ENCODE measurements at places on chromosomes 13 and 19.

DNA sequence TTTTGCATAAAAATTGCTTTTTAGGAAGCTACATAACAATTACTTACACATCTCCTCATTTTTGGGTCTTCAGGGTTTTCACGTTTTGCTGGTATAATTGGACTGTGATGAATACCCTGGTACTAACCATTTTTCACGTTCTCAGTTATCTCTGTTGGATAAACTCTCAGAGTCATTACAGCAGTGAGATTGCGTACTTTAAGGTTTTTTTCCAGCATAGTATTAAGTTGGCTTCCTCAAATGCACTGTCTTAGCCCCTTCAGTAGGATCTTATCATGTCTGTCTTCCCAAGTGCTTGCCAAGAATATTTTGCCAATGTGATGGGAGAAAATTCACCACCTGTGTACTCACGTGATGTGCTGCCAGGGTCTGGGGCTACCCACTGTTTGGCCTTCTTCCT lies 342.5 kb downstream of the TEX29 start:
- DNase-seq, result no peak

- no peak for DNase-seq
These were observed 26.9 kb downstream of the GAS6 start for GRCh38 chr13:113836768-113837559.

DNA sequence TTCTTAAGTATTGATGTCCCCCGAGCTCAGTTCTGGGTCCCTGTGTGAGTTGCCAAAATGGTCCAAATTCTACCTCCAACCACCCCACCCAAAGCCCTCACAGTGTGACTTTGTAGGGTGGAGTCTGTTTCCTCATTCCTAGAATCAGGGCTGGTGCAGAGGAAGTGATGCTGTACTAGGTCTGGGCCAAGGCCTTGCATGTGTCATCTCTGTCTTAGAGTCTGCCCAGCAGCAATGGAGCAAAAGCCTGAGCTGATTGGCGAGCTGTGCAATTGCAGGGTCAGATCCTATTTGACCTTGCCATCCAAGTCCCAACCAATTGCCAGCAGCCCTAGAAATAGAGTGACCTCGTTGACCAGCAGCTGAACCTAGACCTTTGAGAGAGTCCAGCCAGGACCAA lies 97.0 kb upstream of the ANKRD10 start:
- DNase-seq, result no peak

DNA sequence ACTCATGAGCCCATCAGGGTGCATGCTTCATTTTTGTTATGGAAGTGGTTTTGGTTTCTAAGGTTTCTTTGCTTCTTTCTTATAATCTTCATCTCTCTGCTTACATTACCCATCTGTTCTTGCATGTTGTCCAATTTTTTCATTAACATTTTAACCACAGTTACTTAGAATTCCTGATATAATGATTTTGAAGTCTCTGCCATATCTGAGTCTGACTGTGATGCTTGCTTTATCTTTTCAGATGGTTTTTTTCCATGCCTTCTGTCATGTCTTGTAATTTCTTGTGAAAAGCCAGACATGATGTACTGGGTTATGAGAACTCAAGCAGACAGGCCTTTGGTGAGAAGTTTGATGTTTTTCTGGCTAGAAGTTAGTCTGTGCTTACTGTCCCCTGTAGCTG lies 8.0 kb upstream of the ARGLU1 start:
- no peak for DNase-seq

DNA sequence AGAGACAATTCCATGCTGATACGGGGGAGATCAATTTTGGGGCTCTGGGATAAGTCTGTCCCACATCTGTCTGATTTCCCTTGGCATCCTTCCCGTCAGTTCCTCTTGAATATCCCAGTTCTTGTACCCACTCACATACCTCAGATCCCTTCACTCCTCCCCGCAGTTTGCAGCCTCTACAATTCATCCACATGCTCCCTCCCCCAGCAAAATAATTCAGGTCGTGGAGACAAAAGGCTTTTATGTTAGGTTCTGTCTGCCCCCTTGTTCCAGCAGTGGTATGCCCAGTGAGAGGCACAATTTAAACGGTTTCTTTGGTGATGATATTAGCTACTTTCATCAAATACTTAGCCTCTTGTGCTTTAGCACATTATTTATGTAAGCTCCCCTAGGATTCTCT lies 9.6 kb downstream of the RPS16 start:
- no peak for DNase-seq

DNA sequence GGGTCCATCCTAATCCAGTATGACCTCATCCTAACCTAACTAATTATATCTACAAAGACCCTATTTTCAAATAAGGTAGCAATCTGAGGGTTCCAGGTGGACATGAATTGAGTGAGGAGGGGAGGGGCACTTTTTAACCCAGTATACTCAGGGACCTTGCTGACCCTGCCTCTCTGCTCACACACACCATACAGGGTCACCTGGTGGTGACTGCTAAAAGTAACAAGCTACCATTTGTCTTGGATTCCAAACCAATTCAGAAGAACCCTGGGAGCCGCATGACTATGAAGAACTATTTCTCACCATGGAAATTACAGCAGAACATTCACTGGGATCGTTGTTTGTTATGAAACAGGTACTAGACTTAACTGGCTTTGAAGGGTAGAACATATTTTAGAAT lies 151.9 kb downstream of the LACC1 start:
- DNase-seq, result no peak

DNA sequence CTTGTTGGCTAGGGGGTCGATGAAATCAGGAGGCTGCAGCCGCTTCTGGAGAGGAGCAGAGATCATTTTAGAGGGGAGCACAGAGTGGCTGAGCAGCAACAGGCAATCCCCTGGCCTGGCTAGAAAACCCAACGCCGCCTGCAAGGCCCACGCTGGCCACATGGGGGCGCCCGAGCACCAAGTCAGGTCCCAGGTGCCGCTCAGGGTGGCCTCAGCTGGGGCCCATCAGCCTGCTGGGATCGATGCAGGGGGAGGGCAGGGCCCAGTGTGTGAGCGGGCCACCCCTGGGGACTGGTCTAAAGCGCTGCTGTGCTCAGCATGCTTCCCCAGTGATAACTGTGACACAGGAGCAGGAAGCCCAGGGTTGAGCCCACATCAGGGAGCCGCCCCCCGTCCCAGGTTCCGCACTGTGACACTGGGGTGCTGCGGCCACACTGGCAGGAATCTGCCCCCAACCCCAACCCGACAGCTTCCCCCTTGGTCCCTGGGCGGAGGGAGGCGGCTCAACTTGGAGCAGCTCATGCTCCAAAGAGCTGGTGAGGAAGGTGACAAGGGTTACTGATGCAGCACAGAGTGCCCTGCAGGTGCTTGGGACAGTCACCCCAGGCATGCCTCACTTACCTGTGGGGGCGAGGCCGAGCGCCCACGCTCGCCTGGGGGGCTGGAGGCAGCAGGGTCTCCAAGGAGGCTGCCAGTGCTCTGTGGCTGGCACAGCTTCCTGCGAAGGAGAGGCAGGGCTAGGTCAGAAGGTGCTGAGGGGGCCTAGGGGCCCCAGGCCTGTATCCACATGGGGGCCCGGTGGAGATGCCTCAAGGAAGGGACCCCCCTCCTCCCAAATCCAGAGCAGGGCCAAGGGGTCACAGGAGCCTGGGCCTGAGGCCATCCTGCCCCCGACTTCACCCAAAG lies 13.3 kb upstream of the ISYNA1 start:
- DNase-seq, result peak; percentile 100

DNA sequence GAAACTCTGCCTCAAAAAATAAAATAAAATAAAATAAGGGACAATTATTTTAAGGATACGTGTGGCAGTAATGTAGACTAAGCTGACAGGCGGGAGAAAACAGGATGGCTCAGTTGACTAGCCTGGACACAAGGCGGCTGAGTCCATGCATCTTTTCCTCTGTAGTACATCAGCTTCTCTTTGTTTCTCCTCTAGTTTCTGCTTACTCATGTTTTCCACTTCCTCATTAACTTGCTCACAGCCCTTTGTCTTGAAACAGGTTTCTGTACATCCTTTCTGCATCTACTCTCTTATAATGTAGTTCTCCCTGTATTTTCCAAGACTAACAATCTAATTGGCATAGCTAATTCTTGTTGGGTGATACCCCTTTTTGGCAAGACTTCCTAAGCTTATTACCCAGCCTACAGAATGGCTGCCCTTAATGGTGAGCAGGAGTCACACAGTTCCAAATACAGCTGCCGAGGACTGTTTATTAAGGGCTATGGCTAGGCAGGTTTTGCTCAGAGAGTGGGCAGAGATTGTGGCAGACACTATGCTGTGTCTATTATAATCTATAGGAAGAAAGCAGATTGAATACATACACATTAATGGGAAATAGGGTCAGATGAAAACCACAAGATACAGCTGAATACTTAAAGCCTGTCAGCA lies 58.7 kb upstream of the KLF5 start:
- DNase-seq, result no peak

- no peak for DNase-seq
These were observed 97.9 kb downstream of the CCNA1 start for GRCh38 chr13:36530050-36530789.

DNA sequence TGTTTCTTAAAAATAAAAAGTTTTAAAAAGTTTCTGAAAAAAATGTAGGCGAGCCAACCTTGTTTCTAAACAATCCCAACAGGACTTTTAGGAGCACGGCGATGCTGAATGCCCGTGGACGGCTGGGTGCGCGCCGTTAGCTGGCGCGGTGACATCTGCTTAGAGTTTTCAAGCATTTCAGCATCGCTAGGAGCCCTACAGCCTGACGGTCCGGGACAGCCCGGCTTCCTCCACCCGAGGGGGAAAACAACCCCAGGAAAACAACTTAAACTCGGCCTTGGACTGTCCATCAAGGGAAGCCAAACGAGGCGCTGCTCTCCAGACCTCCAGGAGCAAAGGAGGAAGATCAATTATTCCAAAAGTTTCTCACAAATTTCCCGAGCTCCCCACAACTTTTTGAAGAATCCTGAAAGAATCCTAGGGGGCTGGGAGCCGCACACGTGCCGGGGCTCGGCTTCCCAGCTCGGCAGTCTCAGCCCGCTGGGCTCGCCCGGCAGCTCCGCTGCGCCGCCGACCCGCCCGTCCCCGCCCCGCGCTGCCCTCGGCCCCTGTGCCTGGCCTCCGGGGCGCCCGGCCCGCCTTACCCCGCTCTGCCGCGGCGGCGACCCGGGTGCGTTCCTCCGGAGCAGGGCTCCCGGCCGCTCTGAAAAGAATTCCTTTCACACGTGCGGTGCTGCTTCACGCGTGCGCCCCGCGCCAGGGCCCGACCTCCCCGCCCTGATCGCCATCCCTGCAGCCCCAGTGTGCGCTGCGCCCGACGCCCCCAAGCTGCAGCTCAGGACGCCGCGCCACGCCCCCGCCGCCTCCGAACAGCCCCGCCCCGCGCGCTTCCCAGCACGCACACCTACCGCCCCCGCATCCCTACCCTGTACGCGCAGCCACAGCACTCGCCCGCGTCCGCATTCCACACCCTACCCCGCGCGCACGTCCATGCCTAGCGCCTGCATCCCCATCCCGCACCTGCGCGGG lies at the start of gene GJA3:
TSS of gene GJA3 (minus strand) at position 747 of the 969 bp plus-strand sequence. CDS start 17,764 bp downstream, outside the sequence.
- peak; percentile 82 for DNase-seq

DNA sequence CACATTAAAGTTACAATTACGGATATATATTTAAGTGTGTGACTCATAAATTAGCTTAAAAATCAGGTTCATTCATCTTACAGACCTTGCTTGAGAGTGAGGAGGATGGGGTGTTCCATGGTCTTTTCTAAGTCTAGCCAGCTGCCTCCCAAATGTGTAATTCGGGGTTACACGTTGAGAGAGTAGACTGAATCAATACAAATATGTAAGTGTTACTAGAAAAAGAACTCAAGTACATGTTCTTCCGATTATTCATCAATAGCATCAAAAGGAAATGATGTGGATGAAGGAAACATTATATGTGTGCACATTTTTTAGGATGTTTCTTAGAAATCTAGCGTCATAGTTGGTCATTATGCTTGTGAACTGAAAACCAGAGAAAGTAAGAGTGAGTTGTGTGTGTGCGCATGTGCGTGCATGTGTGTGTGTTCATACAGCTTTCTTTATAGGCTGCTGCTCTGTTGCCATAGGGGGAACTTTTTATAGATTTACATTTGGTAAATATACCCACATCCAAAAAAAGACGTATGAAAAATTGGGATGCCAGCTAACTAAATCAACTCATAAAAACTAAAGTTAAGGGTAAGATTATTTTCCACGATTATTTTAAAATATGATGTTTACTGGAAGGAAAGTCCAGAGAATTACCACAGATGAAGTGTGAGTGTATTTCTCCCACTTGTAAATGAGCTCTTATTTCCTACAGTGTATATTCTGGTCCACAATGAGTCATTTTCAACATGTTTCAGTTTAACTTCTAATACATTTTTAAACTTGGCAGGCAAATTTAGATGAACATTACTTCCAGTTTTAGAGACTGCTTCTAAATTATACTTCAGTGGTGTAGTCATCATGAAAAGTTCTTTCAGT lies 82.4 kb downstream of the PIBF1 start:
- no peak for DNase-seq

DNA sequence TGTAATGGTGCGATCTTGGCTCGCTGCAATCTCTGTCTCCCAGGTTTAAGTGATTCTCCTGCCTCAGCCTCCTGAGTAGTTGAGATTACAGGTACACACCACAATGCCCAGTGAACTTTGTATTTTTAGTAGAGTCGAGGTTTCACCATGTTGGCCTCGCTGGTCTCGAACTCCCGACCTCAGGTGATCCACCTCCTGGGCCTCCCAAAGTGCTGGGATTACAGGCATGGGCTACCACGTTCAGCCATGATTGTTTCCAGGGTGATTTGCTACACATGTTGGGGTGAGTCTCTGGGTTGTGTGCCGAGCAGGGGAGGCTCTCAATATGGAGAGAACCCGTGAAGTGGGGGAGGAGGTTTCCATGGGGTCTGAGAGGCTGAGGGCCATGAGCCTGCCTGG lies 24.8 kb upstream of the CEACAM21 start:
- no peak for DNase-seq

DNA sequence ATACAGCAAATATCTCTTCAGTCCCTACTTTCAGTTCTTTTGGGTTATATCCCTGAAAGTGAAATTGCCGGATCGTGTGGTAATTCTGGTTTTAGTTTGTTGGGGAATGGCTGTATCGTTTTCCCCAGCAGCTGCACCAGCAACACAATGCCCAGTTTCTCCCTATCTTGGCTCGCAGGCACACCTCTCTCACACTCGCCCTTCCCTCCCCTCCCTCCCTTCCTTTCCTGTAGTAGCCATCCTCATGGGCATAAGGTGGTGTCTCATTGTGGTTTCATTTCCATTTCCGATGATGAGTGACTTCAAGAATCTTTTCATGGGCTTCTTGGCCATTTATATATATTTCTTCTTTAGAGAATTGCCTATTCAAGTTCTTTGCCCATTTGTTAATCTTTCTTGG lies 8.6 kb upstream of the GPR18 start:
- no peak for DNase-seq

DNA sequence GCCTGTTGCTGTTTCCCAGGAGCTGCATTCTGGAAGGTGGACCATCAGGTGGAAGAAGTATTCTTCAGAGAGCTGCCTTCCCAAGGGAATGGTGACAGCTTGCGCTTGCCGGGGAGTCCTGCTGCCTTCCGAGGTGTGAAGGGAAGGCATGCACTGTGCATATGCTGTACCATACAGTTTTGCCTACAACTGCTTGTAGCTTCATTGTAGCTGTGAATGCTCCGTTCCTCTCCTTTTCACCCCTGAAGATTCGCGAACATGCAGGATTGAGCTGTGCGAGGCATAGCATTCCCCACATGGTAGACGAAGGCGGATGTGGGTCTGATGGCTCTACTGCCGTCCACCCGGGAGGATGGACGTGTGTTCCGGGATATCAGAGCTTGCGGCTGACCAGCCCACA lies 243.2 kb upstream of the TSHZ3 start:
- DNase-seq, result no peak

Measured in activated CD8-positive, alpha-beta memory T cell treated with anti-CD3 and anti-CD28 coated beads, Interleukin-2, amount 50 U/mL, for 48 hours (primary cell).